ENCODE measurements at places on chromosomes 5 and 9.
A peak's percentile ranks its signal among the peaks of the same experiment; 100 is the strongest.

DNA sequence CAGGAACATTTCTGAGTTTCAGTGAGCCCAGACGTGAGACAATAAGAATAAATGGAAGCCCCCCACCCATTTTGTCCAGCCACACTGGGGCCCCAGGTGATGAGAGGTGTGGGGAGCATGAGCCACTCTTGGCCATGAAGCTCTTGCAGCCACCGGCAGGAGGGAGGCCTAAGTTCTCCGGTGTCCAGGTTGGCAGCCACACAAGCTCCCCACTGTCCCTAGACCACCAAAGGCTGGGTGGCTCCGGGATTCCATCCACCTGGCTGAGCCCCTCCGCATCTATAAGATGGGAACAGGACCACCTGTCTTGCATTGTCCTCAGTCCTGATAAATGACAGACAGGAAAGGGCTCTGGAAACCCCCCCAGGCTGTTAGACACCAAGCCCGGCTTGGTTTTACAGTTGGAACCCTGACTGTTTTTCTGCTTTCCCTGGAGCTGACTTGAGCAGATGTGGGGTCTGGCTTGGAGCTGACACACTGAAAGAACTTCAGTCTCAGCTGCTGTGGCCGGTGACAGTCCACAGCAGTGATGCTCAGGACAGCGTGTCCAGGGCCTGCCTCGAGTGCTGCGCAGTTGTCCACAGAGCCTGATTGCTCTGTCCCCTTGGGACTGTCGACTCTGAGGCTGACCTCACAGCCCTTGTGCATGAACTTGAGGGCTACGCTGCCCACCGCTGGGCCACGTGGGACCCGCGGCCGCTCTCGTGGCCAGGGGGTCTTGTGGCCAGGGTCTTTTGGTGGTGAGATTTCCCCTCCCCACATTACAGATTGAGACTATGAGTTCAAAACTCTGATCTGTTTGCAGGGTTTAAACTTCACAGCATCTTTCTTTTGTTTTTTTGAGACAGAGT is 74.8 kb downstream of the PSMB7 start:
- peak; percentile 51 for DNase-seq

DNA sequence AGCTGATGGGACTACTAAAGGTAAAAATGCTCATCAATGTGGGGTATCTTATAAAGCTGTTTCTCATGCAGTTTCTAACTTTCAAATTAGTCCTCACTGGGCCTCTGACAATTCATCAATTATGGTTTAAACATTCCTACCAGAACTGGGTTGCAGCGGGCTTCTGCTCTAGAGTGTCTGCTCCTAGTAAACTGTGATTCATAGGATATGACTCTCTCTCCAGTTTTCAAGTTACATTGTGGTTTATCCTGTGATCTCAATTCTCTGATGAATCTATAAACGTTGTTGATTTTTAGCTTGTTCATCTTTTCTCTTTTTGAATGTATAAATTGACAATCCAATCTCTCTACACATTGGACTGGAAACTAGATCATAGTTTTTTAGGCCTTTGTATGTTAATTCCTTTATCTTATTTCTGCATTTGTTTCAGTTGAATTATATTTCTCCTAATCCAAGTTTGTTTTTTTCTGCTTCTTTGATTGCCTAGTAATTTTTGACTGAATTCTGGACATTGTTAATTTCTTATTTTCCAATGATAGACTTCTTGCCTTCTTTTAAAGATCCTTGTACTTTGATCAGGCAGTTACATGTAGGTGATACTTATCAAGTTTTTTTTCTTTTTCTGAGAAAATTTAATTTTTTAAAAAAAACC is 822.6 kb downstream of the TLE1 start:
- no peak for DNase-seq

GRCh38 chr5:39024884-39025283 is 49.3 kb downstream of the RICTOR start:
- DNase-seq, result no peak

GRCh38 chr9:34145165-34145564 is 18.7 kb upstream of the DCAF12 start:
- no peak for DNase-seq

GRCh38 chr9:135283671-135284070 is 195.9 kb upstream of the PPP1R26 start:
- no peak for DNase-seq

DNA sequence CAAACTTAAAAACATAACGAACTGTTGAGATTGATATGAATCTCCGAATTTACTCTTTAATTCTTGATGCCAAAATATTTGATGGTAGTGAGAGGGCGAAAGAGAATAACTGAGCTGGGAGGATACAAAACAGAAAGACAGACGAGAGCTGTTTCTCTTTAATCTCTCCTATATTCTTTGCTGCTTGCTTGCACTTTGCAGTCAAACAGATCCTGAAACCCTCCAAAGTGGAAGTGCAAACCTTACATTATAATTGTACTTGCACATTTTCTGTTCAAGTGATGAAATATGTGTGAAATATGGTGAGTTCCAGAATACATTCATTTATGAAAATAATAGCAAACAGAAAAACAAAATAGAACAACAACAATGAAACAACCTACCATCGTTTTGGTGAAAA is 63.8 kb downstream of the PAM start:
- DNase-seq, result no peak

DNA sequence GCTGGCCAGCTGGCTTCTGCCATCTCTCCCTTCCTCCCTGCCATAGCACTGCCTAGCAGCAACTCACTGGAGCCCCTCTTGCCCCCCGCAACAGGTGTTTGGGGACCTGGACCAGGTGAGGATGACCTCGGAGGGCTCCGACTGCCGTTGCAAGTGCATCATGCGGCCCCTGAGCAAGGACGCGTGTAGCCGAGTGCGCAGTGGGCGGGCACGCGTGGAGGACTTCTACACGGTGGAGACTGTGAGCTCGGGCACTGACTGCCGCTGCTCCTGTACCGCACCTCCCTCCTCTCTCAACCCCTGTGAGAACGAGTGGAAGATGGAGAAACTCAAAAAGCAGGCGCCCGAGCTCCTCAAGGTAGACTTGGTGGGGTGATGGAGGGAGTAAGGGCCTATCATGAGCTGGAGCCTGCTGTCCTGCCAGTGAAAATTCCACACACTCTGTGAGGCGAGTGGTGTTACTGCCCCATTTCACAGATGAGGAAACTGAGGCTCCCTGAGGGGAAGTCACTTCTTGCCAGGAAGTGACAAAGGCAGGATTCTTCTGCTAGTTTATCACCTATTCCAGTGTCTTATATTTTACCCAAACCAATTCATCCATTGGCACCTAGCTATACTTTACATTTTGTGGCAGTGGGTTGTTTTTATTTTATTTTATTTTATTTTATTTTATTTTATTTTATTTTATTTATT is 10.1 kb downstream of the OLFML2A start:
- no peak for DNase-seq

- DNase-seq, result no peak
Measured at GRCh38 chr9:121956808-121957207, 136.3 kb downstream of the TTLL11 start.

GRCh38 chr9:107437716-107438115 is 51.9 kb downstream of the KLF4 start:
- DNase-seq, result no peak

DNA sequence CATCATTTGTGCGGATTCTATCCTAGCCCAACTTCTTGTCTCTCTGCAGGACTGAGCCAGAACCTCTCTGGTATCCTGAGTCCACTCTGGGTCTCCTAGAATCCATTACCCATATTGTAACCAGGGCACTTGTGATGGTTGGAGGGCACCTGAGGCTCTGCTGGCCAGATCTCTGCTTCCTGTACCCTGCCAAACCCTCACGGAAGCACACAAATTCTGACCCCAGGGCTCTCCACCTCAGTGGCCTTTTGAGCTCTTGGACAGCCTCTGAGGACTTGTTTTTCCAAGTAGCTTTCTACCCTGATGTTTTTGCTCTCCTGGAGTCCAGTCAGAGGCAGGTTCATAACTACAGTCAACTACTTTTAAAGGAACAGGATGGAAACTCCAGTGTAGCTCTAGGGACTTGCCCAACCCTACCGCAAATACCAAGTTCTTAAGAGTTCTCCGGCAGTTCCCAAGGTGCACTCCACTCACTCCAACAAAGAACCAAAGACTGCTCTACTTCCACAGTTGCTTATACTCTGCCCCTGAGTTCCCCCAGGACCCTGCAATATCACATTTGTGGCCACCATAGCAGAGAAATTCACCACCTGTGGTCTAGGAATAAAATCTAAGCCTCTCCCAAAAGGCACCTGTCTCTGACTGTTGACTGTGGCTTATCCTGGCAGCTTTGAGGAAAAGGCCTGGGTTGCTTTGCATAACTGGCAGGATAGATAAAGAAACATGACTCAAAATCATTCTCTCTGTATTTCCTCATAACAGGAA is 9.6 kb downstream of the PIP5K1B start:
- no peak for DNase-seq

DNA sequence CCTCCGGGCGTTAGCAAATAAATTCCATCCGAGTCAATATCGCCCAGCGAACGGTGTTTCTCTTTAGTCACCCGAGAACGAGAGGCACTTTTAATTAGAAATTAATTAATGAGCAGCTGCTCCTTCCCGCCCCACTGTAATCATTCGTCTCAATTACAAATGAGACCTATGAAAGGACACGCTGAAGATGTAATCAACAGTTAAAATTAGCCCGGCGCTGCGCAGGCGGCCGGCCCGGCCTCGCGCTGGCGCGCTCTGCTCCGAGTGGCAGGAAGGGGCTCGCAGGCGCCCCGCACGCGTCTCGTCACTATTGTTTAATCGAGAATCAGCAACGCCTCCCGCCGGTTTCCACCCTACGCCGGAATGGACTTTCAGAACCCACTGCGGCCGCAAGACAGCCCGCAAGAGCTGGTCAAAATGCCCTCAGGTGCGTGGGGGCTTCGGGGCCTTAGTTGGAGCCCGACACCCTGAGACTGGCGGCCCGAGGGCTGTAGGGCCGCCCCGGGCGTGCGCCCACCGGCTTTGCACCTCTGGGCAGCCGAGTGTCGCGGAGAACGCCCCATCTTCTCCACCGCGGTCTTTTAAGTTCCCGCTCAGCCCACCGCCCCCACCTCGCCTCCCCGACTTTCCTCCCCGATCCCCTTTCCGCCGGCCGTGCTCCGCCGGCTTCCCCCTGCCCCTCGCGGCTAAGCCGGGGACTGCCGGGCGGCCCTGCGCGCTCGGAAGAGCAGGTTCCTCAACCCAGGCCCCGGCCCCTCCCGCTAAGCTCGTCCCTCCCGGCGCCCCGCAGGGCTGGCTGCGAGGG is 597 bp upstream of the IRX4 start:
- DNase-seq, result peak; percentile 95

DNA sequence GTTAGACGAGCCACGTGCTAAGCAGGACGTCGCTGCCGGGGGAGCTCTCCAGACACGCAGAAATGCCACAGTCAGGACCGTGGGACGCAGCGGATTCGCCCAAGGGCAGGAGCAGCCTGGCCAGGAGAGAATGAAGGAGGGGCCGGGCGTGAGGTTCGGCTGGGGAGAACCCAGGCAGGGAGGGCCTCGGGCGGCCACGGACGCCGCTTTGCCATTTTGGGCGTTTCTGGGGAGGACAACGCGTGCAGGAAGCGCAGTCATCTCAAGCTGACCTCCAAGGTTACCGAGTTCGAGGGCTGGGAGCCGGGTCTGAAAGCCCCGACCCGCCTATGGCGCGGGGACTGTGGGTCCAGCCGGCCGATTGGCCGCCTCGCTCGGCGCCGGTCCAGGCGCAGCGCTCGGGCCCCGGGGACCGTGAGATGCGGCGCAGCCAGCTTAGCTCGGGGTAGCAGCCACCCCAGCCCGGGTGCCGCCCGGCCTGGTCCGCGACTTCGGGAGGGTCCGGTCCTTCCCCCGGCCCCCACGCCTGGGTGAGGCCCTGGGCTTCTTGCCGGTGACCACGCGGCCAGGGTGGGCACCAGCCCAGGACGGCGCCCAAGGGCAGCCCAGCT is 760 bp upstream of the MAN1B1 start:
- peak; percentile 85 for DNase-seq

- DNase-seq, result no peak
Measured at GRCh38 chr9:92709240-92709639, 39.3 kb upstream of the IPPK start.

- no peak for DNase-seq
Measured at GRCh38 chr5:58245476-58245840, 214.4 kb downstream of the PLK2 start.

DNA sequence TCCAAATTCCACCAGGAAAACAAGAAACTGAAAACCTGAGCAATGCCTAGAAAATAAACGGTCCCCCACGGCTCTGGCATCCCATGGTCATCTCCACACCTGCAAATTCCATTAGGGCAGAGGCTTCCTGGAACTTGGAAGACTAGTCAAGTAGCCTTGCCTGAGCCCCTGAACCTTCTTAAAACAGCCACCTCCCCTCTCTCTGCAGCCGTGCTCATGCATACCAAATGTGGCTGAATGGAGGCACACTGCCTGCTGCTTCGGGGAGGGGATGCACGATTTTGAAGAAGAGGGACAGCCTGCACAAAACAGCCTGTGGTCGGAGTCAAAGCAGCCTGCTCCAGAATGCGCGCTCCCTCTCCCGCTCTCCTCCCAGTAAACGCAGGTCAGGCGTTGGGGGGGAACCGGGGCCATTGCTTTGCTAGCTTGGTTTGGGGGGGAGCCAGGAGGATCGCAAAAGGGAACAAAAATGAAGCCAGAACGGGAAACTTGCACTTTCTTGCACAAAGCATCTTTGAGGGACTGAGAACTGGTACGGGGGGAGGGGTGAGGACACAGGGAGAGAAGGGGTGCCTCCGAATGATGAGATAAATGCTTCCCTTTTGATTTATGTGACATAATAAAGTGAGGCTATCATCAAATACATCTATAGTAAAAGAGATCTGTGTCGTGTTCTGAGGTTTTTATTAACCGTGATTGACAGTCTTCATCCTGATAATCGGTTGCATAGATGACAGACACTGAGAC is at the start of gene TRPM3:
TRPM3 (minus strand) TSS at position 347 of the 747 bp plus-strand sequence; CDS start at position 80, 267 bp downstream.
- peak; percentile 25 for DNase-seq

DNA sequence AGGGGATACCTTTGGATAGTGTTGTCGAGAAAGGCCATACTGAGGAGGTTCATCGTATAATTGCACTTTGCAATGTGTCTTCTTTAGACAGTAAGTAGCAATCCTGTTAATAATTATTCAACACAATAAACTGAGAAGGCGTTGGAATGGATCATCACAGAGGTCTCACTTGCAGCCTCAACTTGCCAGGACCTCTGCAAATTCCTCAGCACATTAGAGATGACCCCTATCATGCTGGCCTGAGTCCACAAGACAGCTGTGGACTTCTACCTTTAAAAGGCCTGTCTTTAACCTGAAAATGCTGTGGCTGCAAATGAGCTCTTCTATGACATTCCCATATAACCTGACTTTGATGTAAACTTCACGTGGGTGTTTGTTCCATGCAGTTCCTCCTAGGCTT is 14.1 kb downstream of the SH3TC2 start:
- no peak for DNase-seq

- no peak for DNase-seq
Measured at GRCh38 chr9:38281196-38281595, 111.3 kb upstream of the ALDH1B1 start.

GRCh38 chr5:179065703-179066102 is 5.5 kb downstream of the ZNF354C start:
- no peak for DNase-seq
